ENCODE measurements at places on chromosomes 2 and 18.

- no peak for DNase-seq
These were observed 149.0 kb upstream of the KCTD1 start for GRCh38 chr18:26697186-26697884.

DNA sequence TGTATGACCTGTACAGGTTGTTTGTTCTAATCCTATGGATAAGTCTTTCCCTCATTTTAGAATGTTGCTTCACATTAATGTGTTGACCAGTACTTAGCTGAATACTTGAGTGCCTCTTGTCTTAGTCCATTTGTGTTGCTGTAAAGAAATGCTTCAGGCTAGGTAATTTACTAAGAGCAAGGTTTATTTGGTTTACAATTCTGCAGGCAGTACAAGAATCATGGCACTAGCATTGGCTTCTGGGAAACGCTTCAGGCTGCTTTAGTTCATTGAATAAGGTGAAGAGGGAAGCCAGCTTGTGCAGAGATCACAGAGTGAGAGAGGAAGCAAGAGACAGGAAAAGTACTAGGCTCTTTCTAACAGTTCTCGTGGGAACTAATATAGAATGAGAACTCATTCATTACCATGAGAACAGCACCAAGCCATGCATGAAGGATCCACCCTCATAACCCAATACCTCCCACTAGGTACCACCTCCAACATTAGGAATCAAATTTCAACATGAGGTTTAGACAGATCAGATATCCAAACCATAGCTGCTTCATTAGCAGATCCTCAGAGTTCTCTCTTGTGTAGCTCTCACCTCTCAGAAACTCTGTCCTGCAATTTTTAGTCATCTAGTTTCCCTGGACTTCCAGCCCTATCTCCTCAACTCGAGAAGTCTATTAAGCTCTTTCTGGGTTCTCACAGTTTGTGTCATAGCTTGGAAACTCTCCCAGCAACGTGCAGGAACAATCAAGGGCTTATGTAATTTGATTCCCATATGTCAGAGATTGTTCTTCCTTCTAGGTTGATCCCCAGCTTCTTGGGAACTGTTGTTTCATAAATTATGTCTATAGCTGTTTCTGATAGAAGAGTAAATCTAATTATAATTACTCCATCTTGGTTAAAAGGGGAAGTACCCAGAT, 2082.3 kb upstream of the CELF4 start:
- DNase-seq, result no peak

- peak; percentile 54 for DNase-seq
These were observed 572 bp upstream of the ZNF516 start for GRCh38 chr18:76495435-76496193.

DNA sequence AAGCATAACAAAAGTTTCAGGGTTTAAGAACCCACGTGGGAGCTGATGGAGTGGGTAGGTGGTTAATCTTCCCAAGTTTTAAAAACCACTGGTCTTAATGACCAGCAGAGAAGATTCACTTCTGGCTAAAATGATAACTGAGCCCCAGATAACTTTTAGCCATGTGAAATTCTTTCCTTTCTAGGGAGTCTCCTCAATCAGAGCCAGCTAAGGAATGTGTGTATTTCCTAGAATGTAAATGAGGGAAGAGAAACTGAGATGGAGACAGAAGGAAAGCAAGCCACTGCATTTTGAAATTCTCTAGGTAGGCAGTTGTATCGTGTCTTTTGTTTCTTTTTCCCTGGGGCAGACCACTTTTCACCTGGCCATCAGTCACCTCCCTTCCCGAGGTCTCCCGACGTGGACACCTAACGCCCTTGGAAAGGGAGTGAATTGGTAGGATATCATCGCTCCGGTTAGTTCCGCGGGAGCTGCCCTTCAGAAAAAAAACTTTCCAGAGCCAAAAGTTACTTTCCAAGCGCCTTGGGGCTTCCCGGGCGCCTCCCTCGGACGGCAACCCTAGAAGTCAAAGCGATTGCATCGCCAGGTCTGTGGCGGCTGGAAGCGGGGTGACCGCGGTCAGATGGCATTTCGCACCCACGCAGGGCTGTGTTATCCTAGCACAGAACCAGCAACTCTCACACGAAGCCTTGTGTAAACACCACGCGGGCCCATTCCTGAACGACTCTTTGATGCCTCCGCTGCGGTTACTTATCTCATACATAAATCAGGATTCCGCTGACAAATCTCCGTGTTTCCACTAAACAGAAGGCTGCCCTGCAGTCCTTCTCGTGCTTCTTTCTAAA, 1.3 kb downstream of the COLEC12 start:
- no peak for DNase-seq

DNA sequence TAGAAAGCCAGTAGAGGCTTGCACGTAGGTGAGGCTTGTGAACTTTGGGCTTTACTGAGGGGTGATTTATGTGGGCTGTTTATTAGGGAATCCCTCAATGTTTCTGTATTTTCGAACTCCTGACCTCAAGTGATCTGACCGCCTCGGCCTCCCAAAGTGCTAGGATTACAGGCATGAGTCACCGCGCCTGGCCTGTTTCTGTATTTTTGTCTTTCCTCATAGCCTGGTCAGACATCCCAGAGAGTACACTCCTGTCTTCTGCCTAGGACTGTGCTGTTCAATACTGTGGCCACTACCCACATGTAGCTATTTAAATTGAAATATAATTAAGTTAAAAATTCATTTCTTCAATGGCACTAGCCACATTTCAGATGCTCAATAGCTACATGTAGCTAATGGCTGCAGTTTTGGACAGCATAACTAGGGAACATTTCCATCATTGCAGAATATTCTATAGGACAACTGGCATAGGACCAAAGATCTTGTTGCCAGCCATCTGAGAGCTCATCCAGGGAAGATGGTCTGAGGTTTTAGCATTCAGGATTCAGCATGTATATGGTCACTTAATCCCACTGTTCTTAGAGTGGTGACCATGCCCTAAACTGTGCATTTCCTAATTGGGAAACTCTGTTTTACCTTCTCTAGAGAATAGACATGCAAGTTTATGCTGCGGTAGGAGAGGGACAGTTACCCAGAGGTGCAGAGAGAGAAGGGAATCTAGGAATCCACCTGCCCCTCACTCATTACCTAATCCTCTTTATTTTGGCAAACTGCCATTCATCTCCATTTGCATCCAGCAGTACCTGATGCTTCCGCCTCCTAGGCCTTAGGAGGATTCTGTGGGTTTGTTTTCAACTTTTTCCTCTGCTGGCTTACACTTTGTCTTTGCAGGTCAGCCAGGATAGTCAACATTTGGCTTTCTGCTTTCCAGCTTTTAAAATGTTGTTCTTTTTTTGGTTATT, 64.4 kb downstream of the LCLAT1 start:
- DNase-seq, result no peak

DNA sequence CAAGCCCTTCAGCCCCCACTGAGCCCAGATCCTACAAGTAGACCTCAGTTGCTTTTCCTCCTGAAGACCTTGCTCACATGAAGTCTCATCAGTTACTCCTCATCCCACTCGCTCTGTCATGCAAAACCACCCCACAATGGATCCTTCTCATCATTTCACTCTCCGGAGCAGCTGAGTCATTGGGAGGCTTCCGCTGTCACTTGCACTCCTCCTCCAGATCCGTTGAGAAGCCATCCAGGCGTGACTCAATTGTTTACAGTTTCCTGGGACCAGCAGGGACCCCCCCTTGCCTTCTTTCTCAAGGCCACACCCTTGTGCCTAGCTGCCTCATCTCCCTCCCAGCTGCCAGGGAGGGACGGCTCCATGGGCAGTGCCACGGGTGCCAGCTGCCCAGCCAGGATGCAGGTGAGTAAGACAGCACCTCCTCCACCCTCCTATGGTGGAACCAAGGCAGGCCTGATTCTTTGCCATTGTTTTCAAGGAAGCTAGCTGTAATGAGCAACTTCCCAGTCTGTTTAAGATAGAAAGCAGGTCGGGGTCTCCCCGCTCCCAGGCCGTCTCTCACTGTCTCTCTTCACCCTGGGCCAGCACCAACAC, 16.3 kb downstream of the GPR55 start:
- no peak for DNase-seq

DNA sequence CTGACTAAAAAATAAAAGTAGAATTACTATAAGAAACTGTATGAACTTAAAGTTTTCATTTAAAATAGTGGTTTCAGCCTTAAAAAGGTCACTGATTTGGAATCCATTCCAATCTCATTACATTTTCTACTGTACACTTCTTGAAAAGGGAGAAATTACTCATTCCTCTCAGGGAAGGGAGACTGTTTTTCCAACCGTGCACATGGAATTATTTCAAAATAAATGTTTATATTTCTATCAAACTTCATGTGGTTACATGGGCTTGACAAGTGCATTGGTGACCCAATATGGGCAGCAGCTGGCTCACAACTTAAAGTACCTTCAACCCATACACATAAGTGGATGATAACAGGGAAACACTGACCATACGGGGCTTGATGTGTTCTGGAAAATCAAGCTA, 324.5 kb upstream of the THUMPD2 start:
- no peak for DNase-seq

- no peak for DNase-seq
These were observed 278.2 kb downstream of the ALK start for GRCh38 chr2:29643196-29643595.

DNA sequence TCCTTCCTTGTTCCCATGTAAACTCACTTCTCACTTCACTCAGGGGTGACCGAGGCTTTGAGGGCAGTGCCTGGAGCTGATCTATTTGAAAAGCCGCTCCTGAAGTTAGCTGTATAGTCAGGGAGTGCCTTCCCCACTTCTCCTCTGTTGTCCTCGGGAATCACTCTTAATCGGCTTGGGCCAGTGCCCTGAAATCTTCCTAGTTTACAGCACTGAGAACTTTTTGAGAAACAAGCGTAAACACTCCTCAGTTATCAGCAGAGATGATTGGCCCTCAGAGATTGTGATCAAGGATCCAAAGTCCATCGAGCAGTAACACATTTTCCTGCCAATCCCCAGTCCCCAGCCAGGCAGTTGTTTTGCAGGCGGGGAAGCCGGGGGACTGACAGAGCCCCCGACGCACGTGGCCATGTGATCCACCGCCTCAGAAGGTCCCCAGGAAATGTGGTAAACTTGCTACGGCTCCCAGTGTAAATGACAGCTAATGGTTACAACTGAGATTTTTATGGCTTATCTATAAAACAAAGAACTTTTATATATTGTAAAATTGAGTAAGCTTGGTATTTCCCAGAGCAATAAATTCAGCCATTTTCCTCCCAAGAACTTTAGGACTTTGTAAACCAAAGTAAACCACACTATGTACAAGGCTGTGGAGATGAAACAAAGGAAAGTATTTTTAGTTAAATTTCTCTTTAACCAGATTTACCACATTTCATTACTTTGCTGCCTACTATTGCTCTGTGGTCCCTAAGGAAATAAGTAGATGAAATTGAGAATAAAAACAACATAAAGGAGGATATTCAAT, 53.5 kb downstream of the C18orf63 start:
- DNase-seq, result no peak

DNA sequence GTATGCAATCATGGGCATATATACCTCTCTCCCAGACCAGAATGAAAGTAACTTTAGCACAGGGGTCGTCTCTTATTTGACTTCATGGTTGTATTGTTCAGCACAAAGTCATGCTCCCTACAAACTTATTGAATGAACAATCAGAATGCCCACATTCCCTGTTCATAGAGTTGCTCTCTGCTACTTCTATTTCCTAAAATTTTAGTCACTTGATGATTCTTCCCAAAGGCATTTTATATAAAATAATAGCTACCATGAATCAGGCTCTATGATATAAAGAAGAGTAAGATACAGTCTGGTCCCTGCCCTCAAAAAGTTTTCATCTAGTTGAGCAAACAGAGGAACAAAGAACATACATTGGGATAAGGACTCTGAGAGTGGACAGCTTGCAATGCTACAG, 162.2 kb downstream of the SLC39A10 start:
- no peak for DNase-seq

DNA sequence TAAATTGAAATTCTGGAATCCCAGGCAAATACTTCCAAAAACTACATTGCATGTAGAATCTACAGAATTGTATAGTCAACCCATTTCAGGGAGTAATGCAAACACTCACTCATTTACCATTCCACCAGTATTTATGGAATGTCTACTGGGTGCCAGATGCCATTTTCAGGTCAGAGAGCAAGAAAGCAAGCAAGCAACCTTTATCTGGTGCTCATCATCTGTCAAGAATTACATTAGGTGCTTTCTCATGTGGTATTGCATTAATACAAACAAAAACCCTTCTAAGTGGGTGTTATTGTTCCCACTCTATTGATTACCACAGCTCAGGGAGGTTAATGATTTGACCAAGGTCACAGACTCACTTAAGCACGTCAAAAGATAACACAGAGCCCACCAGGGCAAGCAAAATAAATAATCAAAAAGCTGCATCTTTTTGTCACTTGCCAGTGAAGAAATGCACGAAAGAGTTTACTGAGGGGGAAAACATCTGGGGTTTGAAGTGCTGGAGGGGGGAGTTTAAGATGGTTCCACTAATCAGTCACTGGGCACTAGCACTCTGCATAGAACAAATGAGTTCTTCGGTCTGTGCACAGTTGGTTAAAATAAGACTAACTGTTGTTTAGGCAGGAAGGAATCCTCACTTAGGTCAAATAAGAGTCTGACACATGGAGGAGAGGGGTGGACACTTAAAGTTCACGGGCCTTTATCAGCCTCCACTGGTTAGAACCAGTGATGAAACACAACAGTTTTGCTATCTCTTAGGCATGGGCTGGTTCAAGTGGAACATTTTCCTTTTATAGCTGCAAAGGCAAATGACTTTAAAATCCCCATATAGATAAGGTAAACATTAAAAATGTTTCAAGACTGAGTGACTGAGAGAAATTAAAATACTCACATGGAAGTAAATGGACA, 208.8 kb downstream of the CDH2 start:
- no peak for DNase-seq

GRCh38 chr2:218802386-218802994, 20.5 kb downstream of the CYP27A1 start:
- no peak for DNase-seq

DNA sequence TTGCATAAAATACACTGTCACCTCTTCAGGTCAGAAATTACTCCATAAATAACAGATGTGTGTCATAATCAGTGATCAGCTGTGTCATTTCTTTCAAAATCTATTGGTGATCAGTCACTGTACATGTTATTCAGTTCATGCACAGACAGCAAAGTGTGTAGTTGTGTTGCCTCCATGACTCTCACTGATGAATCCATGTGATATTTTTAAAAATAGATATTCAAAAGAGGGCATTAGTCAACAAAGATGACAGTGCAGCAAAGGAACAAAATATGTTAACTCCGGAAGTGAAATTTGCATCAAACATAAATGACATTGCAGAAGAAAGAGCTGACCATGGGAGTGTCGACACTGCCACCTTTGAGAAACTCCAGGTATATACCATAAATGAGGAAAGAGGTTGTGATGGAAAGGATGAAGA, 17.1 kb upstream of the MCM6 start:
- no peak for DNase-seq

GRCh38 chr2:126669772-126670171, 13.8 kb downstream of the GYPC start:
- DNase-seq, result no peak

GRCh38 chr18:78192054-78192453, 787.6 kb upstream of the SALL3 start:
- DNase-seq, result no peak
